ENCODE measurements at places on chromosomes 7 and 10. TPM values are rescaled to one million over a fixed set of nuclear protein-coding genes. Genes with fewer than 3 reads are reported as not detected.

The GPR26 gene
- total RNA-seq, result not detected

The SKIDA1 gene
- 1.1 TPM for total RNA-seq

The HOXA5 gene
- total RNA-seq, result 3.2 TPM

The ERVW-1 gene
- not detected for total RNA-seq

The ZNF680 gene
- 2.6 TPM for total RNA-seq

The LAMB1 gene
- total RNA-seq, result 107 TPM

The SERPINE1 gene
- total RNA-seq, result 1,353 TPM

All from A549 treated with ZK216348 at 1 μM for 4 hours (cell line).